ENCODE measurements at places on chromosomes 12 and 14. TPM values are rescaled to one million over a fixed set of nuclear protein-coding genes. Genes with fewer than 3 reads are reported as not detected.

GRCh38 chr12:65624554-65625086 lies 199.7 kb upstream of the HMGA2 start:
- no peak for DNase-seq

GRCh38 chr12:4045786-4046494 lies 172.7 kb upstream of the PARP11 start:
- no peak for DNase-seq

DNA sequence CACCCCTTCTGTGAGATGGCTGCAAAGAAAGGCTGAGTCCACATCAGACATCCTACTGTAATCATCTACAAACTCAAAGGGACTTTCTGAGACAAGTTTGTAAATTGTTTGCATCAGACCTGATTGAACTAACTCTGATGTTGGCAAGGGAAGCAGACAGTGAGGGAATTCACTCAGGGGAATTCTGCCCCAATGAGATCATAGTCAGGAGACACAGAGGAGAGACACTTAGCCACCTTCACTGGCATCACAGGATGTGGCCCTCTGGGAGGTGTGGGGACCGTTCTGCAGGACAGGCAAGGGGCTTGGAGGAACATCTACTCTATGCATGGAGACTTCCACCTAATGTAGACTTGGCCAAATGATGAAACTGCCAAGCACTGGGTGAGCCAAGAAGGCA lies 70.7 kb upstream of the DDX11 start:
- no peak for DNase-seq

- DNase-seq: no peak
These were observed 133.6 kb upstream of the VRK1 start for GRCh38 chr14:96663491-96664067.

DNA sequence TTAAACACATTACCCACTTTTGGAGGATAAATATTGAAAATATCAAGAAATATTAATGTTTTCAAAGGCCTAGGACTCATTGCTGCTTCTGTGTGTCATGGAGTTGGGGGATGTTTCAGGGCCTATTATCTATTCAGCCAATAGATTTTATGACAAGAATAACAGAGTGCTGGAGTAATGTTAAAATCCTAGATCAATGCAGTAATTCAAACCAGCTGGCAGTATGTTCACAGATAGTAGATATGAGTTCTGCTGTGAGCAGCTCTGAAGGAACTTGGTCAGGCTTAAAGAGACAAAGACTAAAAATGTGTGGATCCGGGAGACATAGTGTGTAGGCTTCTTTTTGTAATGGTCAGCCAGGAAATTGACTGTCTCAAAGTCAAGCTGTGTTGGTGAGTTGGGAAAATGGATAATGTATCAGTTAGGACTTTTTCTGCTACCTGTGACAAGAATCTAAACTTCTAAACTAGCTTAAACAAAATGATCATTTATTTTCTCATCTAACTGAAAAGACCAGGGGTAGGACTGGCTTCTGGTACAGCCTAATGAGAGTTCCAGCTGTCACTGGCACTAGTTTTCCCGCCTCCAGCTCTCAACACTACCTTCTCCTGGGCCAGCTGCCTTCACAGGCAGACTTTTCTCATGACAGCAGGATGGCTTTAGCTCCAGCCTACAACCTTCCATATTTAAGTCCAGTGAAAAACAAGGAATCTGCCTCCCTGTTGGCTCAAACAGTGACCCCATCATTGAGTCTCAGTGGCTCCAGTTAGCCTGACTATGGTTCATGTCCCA lies 16.3 kb upstream of the POLR3B start:
- no peak for DNase-seq

DNA sequence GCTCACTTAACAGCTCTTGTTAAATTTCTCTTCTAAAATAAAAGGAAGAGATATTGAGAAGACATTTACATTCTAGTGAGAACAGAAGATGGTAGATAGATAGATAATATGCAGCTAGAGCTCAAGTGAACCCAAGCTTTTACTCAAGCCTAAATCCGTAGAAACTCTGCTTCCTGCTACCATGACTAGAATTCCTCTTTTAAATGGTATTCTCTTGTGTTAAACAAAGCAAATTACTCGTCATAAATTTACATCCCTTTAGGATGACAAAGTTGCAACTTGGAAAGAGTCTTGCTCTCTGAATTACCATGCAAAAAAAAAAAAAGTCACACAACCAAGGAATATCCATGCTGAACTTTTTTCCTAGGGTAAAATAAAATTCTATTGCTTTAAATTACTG lies 160.7 kb upstream of the LRFN5 start:
- no peak for DNase-seq

DNA sequence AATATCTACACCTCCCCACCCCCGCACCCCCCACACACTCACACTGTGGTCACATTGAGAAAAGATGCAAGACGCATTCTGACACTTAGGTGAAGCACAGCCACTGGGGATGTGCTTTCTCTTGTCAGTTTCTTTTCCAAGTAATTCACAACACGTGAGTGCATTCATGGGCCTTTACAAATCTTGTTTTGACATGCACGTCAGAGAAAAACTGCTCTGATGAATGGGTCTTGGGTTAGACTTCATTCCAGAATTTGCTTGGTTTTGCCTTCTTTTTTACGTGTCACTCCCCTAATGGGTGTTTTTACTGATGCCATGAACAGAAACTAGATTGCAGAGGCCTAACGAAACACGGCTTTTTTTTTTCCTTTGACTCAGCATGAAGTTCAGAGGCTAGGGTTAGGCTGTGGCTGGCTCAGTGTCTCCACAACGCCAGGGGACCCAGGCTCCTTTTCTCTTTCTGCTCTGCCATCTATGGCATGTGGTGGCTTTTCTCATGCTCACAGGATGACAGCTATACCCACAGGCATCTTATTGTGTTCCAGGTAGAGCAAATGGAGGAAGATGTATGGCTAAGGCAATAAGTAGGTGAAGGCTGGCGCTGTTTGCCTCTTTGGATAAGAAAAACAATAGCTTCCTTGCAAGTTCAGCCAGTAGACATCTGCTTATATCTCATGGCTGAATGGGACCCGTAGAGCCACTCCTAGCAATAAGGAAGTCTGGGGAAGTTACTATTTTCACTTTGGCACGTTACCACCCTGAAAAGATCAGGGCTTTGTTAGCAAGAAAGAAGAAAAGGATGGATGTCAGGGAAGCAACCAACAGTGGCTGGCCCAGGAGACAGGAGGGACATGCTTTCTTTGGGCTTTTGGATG lies 253.3 kb downstream of the SLC15A4 start:
- no peak for DNase-seq

- peak; percentile 71 for DNase-seq
These were observed 174.0 kb downstream of the ITPR2 start for GRCh38 chr12:26658991-26659390.

GRCh38 chr14:96260341-96260821 lies 4.4 kb downstream of the BDKRB1 start:
- peak; percentile 76 for DNase-seq

DNA sequence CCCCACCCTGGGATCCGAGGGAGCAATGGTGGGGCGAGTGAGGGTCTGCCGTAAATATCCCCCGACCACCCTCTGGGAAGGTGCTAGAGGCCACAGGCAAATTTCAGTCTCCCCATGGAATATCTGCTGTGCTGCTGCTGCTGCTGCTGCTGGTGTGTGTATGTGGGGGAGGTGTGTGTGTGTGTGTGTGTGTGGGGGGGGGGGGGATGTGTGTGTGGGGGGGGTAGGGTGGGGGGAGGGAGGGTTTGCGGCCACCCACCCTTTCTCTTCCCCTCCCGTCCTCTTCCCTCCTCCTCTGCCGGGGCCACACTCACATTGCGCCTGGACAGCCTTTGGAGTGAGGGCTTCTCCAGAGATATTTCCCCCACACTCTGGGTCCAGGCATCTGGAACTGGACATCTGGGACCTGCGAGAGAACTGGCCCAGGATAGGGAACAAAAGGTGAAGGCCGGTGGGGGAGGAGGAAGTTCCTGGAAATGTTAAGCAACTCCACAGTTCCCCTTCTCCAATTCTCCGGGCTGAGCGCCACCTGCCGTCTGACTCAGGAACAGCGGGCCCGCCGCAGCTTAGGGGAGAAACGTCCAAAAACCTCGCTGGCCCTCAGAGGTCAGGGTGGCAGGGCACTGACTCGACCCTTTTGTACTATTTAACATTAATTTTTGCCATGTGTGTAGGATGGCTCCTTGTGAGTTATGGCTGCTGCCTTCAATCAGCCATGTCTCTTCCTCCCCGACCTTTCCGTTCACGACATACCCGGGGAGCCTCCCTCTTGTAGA lies at the start of gene C1RL:
C1RL (minus strand) TSS at position 419 of the 776 bp plus-strand sequence; CDS start at position 385, 34 bp downstream.
- peak; percentile 95 for DNase-seq

DNA sequence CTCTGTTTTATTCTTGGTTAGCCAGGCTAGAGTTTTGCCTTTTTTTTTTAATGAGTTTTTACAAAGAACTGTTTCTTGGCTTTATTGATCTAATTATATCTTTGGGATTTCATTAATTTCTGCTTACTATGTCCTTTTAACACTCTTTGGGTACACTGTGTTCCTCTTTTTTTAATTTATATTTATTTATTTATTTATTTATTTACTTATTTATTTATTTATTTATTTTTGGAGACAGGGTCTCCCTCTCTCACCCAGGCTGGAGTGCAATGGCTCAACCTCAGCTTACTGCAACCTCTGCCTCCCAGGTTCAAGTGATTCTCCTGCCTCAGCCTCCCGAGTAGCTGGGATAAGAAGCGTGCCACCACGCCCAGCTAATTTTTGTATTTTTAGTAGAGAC lies 15.1 kb upstream of the MARK3 start:
- no peak for DNase-seq

BICD1 gene
- total RNA-seq: 49.3 TPM

ASCL1 gene
- not detected for total RNA-seq

KRT6C gene
- 0.19 TPM for total RNA-seq

ZDHHC22 gene
- not detected for total RNA-seq

TAS2R8 gene
- not detected for total RNA-seq

Data from MCF 10A (cell line).